Mesenteric fat pad (tissue), 1 donor: ENCODE measurements at places on chromosomes 6 and 20.

GRCh38 chr6:107185391-107185970 lies 70.2 kb upstream of the BEND3 start:
- no peak for DNase-seq

DNA sequence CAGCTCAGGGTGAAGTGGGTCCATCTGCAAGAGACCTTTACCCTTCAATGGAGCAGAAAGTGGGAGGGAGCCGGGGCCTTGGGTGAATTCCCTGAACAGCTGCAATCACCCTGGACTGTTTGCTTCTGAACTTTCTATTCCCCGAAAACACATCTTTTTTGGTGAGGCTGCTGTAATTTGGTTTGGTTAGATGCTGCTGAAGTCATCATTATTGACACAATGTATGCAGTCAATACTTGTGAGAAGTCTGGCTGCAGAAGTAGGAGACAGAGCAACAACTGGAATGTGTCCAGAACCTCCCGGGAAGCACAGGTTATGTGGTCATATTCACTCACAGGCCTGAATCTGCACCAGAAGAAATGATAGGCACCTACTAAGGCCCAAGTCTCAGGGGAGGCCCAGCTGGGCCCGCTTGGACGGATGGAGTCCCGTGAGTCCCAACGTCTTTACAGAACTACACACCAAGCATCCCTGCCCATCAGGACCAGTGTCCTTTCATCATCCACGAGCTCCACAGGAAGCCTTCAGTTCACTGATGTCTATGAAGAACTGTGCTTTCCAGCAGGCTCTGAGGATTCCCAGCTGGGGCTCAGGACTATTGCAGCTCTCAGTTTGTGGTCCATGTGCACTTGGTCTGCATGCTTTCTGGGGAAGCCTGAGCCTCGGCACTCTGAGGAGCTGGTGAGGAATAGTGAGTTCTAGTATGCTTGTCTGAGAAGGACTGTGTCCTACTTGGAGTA lies 177.6 kb downstream of the THBS2 start:
- no peak for DNase-seq

DNA sequence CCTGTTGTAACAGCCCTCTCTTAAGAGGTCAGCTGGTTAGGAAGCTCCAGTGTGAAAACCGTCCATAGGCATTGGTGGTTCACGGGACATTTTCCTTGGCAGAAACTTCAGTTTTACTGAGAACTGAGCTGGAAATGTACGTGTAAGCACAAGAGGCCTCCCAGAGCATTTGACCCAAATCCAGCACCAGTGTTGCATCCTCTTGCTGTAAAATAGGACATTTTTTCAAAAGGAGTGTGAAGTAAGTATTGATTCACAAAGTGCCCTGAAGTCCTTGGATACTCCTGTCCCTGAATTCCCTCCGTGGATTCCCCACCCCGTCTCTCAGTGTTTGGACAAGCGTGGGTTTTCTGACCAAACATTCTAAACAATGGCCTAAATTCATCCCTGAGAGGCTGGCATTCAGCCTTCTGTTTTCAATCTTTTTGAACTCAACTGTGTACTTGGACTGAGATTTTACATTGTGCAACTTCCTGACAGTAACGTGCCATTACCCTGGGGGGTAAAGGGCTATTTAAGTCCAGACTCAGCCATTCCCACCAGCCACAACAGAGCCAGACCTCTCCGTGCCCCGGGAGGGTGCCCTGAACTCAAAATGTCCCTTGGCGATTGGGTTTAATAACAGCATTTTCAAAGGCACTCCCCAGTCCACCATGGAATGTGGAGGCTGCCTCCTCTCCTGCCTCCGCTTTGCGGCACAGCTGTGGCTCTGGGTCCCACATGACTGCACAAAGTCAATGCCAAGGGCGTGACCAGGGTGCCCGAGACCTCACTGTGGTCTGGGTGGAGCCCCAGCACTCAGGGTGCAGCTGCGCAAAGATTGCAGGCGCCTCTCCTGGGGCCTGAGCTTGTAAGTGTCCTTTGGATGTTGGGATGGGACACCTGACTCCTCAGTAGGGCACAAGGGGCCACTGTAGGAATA lies 92.7 kb upstream of the AFDN start:
- DNase-seq, result no peak

DNA sequence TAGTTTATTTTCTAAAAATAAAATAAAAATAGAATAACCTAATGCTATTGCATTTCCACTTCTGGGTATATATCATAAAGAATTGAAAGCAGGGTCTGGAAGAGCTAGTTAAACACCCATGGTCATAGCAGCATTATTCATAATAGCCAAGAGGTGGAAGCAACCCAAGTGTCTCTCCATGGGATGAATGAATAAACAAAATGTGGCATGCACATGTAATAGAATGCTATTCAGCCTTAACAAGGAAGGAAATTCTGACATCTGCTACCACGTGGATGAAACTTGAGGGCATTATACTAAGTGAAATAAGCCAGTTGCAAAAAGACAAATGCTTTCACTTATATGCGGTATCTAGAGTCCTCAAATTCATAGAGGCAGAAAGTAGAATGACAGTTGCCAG lies 130.8 kb downstream of the TIAM2 start:
- DNase-seq, result no peak

- no peak for DNase-seq
These were observed 6.4 kb downstream of the HLA-DQB1 start for GRCh38 chr6:32659856-32660595.

- no peak for DNase-seq
These were observed 26.2 kb upstream of the GATA5 start for GRCh38 chr20:62501801-62502495.

DNA sequence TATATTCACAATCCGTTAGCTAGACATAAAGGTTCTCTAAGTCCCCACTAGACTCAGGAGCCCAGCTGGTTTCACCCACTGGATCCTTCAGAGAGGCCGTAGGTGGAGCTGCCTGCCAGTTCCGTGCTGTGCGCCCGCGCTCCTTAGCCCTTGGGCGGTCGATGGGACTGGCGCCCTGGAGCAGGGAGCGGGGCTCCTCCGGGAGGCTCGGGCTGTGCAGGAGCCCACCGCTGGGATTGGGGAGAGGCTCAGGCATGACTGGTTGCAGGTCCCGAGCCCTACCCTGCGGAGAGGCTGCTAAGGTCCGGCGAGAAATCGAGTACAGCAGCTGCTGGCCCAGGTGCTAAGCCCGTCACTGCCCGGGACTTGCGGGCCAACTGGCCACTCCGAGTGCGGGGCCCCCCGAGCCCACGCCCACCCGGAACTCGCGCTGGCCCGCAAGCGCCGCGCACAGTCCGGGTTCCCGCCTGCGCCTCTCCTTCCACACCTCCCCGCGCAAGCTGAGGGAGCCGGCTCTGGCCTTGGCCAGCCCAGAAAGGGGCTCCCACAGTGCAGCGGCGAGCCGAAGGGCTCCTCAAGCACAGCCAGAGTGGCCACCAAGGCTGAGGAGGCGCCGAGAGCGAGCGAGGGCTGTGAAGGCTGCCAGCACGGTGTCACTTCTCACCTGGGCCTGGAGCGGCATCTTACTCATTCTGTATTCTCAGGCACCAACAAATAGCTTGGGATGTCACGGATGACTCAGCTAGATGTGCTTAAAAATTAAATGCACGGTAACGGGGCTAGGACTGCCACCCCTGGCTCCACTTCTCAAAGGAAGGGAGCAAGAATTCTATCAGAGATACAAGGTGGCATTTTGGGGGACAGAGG lies 44.1 kb downstream of the IRF4 start:
- no peak for DNase-seq
